Right ventricle myocardium superior (tissue), 1 donor: ENCODE measurements at places on chromosomes 12 and 14. TPM values are rescaled to one million over a fixed set of nuclear protein-coding genes. Genes with fewer than 3 reads are reported as not detected.

The FZD10 gene
- not detected for total RNA-seq

The CIDEB gene
- total RNA-seq = 2.9 TPM

The RABGGTA gene
- total RNA-seq = 20.3 TPM

The DHRS2 gene
- total RNA-seq = not detected

The LRFN5 gene
- 1.2 TPM for total RNA-seq

The FAR2 gene
- 3.1 TPM for total RNA-seq

The CLEC2A gene
- not detected for total RNA-seq

The NEMP1 gene
- total RNA-seq = 3.0 TPM

The CD163L1 gene
- 2.1 TPM for total RNA-seq

The B4GALNT3 gene
- total RNA-seq = 32.1 TPM

The GLIPR1L1 gene
- total RNA-seq = not detected

The OVCH1 gene
- not detected for total RNA-seq

The CHPT1 gene
- 139 TPM for total RNA-seq

The ESRRB gene
- total RNA-seq = 2.2 TPM

The USP44 gene
- 0.73 TPM for total RNA-seq

The CHGA gene
- total RNA-seq = not detected

The MYH6 gene
- total RNA-seq = 4,934 TPM

The ADCY4 gene
- 20.6 TPM for total RNA-seq

The CCDC60 gene
- total RNA-seq = not detected

The SLC22A17 gene
- total RNA-seq = 10.3 TPM

The ANO4 gene
- not detected for total RNA-seq

The RNASE3 gene
- total RNA-seq = not detected

The FBRSL1 gene
- 58.6 TPM for total RNA-seq

The LRRC23 gene
- 8.2 TPM for total RNA-seq
